ENCODE measurements at places on chromosomes 2 and 18.

GRCh38 chr2:65504201-65504600, 71.8 kb upstream of the SPRED2 start:
- no peak for DNase-seq

- no peak for DNase-seq
Observed at GRCh38 chr18:48300463-48300961, 108.7 kb downstream of the ZBTB7C start.

DNA sequence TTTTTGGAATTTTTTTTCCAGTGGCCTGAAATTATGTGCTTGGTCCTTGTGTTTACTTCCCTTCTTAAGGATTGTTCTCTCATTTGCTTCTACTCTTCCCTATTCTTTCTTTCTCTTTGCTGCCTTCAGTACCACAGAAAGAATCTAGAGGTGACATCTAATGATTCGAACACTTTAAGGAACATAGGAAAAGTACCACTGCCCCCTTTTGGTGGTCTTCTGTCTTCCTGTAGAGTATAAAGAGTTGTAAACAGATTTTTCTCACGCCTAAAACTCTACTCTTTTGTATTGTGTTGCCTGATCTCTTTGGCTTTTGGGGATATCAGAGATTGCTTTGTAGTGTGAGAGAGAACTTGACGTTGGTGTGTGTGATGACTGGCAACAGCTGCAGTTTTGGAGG, 7.0 kb upstream of the SCTR start:
- no peak for DNase-seq

DNA sequence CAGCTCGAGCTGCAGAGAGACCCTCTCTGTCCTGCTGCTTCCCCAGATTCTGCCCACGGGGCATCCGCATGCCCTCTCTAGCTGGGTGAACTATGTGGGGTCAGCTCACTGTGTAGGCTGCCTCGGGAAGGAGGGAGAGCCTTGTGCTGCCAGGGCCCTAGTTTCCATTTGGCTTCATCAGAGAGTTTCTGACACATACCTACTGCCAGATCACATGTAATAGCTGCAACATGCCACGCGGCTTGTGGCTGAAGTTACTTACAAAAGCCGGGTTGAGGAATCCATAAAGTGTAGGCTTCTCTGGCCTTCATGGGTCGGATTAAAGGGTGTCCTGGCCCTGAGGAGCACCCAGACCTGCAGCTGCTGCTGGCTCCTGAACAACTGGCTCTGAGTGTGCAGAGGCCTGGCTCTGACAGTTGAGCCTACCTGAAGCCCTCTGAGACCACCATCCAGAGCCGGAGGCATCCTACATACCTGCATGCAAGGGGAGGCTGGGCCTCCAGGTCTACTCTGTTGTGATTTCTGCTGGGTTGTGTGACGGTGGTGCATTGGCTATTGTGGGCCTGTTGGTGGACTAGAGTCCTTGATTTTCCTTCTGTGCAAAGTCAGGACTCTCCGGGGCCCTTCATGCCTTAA, 130.0 kb downstream of the SH3RF3 start:
- DNase-seq, result no peak

- no peak for DNase-seq
Observed at GRCh38 chr2:120367221-120367620, 21.3 kb downstream of the INHBB start.

All from CD4-positive, alpha-beta T cell treated with Interleukin-21 for 1 hour (primary cell).